ENCODE measurements at places on chromosomes 11 and 22. TPM values are rescaled to one million over a fixed set of nuclear protein-coding genes. Genes with fewer than 3 reads are reported as not detected.

DNA sequence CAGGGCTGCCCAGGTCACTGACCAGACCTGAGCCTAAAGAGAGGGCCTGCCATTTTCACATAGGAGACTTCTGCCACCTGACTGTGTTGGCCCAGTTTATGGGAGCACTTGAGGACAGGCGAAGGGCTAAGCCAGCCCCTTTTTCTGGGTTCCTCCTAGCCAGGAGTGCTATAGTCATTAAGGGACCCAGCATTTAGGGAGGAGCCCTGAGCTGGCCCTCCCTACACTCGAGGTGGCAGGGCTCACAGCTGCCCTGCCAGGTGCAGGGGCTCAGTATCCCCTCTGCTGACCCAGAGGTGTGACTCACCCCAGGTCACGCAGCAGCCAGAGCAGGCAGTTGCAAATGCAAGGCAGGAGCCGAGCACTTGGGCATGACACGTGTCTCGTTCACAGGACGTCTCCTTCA lies 86.3 kb upstream of the CRYBB3 start:
- DNase-seq = no peak

The ADM gene
- not detected for polyA plus RNA-seq

The NLRP14 gene
- polyA plus RNA-seq = not detected

The SPECC1L gene
- polyA plus RNA-seq = 12.9 TPM

Data from CD4-positive, alpha-beta memory T cell (primary cell).